ENCODE measurements at places on chromosomes 6 and 20. TPM values are rescaled to one million over a fixed set of nuclear protein-coding genes. Genes with fewer than 3 reads are reported as not detected.

- DNase-seq: no peak
Measured at GRCh38 chr6:152244998-152245630, 392.0 kb downstream of the SYNE1 start.

DNA sequence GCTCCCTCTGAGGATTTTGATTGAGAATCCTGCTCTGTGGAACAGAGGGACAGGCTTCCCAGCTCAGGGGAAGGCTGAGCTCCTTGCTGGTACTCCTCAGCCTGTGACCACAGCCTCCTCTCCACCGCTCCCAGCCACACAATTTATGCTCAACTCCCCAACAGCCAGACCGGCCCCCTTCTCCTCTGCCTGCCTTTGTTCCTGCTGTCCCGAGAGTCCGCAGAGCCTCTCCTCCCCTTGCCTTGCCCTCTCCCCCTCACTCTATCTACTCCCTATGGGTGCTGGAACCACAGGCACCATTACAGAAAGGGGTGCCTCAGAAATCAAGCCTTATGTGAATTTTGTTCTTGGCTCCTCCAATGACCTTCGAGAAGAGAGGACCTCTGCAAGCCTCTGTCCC lies 15.9 kb downstream of the MAP1LC3A start:
- no peak for DNase-seq

GRCh38 chr6:150142097-150142669 lies 661 bp upstream of the PPP1R14C start:
- no peak for DNase-seq

- DNase-seq: no peak
Measured at GRCh38 chr20:63125838-63126601, 89.9 kb downstream of the YTHDF1 start.

- no peak for DNase-seq
Measured at GRCh38 chr6:41045664-41046063, 3.4 kb downstream of the TSPO2 start.

DNA sequence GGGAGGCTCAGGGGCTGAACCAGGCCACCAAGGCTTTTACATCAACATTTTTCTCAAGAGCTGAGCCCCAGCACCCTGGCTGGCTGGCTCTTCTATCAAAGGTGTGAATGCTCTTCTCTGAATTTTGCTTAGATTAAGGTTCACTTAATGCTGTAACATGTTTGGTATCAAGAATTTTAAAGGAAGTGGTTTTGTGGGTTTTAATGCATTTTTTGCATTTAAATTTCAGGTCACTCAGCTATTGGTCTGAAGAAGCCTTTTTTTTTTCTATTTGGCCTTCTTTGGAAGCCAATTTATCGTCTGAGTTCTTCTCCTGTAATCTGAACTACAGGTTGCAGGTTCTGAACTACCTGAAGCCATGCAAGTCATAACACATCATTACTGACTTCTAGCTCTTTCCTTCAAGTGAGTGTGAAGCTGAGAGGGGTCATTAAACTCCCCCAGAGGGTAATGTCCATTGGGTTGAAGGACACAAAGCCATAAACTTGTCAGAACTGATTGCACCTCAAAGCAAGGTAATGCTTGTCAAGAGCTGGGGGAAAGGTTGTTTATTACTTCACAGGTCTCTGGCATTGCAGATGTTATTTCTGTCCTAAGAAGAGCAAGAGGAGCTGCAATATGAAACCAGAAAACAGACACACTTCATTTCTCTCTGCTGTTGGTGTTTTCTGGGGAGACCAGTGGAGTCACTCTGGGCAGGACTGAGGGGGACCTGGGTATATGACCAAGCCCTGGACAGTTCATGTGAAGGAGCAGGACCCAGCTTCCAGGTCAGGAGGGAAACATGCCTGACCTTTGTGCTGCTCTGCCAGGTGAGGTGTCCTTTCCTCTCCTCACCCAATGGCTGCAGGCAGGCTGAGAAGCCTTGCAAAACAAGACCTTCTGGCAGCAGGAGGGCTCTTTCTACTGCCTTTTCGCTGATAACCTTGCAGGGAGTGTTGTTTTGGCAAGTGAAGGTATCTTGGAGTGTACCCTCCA lies 26.1 kb upstream of the NEDD9 start:
- DNase-seq: no peak

TXLNB gene
- 0.71 TPM for polyA plus RNA-seq

- no peak for DNase-seq
Measured at GRCh38 chr6:94341173-94341572, 921.8 kb upstream of the EPHA7 start.

NEURL2 gene
- 2.1 TPM for polyA plus RNA-seq

- no peak for DNase-seq
Measured at GRCh38 chr6:57019434-57019833, 27.1 kb upstream of the KIAA1586 start.
